ENCODE measurements at places on chromosomes 1 and 21. TPM values are rescaled to one million over a fixed set of nuclear protein-coding genes. Genes with fewer than 3 reads are reported as not detected.

DNA sequence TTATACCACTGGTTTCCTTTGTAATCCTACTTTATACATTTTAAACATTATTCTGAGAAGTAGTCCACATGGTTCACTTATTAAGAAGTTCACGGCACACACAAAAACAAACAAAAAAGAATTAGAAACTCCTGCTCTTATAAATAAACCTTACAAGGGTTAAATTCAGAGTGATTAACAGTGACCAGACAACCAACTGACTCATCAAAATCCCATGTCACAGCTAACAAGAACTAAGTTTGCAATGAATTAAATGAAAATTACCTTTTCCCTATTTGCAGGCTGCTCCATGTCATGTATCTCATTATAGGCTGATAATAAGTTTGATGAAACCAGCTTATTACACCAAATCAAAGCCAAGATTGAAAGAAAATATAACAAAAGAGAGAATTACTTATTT, 77.5 kb downstream of the PUM1 start:
- DNase-seq, result no peak

- no peak for DNase-seq
These were observed 414.2 kb downstream of the KCNT2 start for GRCh38 chr1:196193896-196194559.

TDRD10 gene
- 3.7 TPM for total RNA-seq

DNA sequence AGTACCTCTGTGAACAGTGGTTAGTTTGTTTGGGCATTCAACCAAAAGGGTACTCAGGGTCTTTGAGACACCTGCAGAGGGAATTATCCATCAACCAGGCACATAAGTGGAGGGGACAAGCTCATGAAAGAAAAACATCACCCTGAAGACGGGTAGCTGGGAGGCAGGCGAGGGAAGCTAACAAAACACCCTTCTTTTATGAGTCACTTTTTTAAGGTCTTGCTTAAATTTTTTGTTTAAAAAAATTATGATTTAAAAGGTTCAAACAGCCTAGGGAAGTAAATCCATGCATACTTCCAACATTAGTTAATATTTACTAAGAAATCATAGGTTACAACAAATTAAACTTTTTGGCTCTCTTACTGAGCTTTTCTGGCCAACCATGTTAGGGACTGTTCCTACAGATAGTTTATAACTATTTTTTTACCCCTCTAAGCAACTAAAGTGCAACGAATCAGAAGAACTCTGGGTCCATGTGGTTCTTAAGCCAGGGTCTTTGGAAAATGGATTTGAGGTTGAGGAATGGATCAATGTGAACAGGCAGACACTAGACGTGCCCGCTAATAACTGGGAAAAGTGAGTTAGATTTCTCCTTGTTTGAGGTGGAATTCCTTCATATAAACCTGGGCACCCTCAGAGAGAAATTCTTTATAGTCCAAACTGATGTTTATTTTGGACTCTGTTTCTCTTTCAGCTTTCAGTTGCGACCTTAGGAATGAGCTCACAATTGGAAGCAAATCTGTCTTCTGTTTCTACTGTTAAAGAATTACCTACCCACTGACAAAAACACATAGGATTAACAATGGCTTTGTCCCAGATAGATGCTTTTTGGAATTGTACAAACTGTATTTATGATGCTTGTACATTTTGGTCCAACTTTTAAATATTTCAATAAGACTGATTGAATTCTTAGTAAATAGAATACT, 123.0 kb downstream of the LYPLAL1 start:
- peak; percentile 67 for DNase-seq

TARDBP gene
- total RNA-seq, result 218 TPM

- peak; percentile 40 for DNase-seq
These were observed 23.5 kb downstream of the F11R start for GRCh38 chr1:160997323-160998038.

DNA sequence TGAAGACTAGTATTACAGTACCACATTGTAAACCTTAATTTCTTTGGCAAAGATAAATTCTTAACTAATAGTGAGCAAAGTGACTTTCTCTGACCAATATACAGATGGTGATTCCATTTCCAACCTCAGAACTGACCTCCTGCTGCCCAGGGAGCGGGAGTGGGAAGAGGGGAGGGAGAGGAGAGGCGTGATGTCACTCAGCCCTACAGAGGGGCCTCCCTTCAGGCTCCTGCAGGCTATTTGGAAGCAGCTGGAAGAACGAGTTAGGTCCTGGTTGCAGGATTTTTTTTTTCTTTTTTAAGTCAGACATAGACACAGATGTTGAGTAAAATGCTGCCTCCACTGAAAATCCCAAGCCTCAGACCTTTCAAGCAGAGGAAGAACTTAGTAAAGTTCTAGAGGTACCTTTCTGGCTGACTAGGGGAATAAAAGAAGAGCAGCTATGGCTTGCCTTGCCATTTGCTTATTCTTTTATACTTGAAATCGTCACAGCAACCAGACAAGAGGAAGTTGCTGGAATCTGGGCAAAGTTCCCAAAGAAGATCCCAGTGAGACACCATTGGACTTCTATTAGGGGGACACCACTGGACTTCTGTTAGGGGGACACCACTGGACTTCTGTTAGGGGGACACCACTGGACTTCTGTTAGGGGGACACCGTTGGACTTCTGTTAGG, 54.5 kb downstream of the EXO1 start:
- DNase-seq, result peak; percentile 66

GRCh38 chr1:88060112-88060673, 623.9 kb upstream of the PKN2 start:
- peak; percentile 32 for DNase-seq

DNA sequence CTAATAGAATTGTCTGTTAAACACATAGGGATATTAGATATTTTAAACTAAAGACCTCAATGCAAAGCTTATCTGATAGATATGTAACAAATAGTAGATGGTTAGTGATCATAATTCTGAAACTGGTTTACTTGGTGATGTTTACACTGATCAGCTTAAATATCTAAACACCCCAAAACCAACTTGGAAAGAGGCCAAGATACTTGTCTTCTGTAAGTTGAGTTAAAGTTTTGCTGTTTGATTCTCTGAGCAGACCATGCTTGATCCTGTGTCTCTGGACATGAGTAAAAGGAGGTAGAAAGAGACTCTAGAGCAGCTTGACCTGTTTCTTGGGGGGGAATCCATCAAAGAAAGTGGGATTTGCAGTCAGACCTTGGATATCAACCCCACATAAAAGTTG, 107.5 kb downstream of the NEK7 start:
- no peak for DNase-seq

DNA sequence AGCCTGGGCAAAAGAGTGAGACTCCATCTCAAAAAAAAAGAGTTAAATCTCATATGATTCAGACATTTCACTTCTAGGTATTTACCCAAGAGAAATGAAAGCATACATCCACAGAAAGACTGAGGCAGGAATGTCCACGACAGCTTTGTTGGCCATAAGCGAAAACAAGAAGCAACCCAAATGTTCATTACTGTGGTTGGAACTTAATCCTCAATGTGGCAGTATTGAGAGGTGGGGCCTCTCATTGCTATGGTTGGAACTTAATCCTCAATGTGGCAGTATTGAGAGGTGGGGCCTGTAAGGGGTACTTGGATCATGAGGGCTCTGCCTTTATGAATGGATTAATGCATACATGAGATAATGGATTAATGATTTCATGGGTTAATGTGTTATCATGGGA, 15.2 kb downstream of the C21orf58 start:
- DNase-seq, result no peak

GRCh38 chr1:40861224-40862003, 749 bp downstream of the CITED4 start:
- DNase-seq, result peak; percentile 66
